ENCODE measurements at places on chromosomes 13 and 19. TPM values are rescaled to one million over a fixed set of nuclear protein-coding genes. Genes with fewer than 3 reads are reported as not detected.

TRPM4 gene
- total RNA-seq: 18.6 TPM

ZNF253 gene
- total RNA-seq: 12.9 TPM

CACNG8 gene
- not detected for total RNA-seq

CNN1 gene
- total RNA-seq: 6.3 TPM

MEIOSIN gene
- total RNA-seq: not detected

CABP5 gene
- not detected for total RNA-seq

PGLYRP1 gene
- not detected for total RNA-seq

LRG1 gene
- total RNA-seq: 0.05 TPM

IL17D gene
- total RNA-seq: 6.9 TPM

ZNF625 gene
- total RNA-seq: 6.3 TPM

ZNF234 gene
- 15.5 TPM for total RNA-seq

ADAMTS10 gene
- total RNA-seq: 0.83 TPM

KCNJ14 gene
- 0.96 TPM for total RNA-seq

ZNF534 gene
- 0.08 TPM for total RNA-seq

RGCC gene
- 7.4 TPM for total RNA-seq

CGB5 gene
- not detected for total RNA-seq

PSG3 gene
- not detected for total RNA-seq

DNA sequence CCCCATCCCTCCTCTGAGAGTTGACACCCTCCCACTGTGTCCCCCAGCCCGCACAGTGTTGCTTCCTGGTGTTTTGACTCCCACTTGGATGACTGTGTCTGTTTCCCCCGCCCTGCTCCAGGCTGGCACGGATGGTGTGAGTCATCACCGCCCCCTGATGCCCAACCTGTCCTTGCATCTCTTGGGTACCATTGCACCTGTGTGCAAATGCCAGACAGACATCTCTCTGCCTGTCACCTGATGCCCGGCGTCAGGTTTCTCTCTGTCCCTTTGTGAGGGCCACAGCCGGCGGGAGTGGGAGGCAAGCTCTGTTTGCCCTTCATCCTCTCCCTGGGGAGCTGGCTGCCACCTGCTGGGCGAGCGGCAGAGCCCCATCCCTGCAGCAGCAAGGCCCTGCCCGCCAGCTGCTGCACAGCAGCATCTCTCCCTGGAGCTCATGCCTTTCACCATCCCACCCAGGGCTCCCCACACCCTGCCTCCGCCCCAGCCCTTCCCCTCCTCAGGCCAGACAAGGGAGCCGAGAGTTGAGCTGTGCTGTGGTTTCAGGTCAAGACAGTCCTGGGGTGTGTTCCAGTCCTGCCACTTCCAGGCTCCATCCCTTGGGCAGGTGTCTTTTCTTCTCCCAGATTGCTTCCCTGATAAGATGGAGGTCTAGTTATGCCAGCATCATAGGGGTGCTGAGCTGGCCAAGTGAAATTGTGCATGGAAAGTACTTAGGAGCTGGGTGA lies 29.7 kb downstream of the NKPD1 start:
- peak; percentile 63 for DNase-seq

- no peak for DNase-seq
Observed at GRCh38 chr13:73065665-73066340, 7.0 kb downstream of the KLF5 start.

- no peak for DNase-seq
Observed at GRCh38 chr13:109126891-109127641, 497.7 kb downstream of the MYO16 start.

DNA sequence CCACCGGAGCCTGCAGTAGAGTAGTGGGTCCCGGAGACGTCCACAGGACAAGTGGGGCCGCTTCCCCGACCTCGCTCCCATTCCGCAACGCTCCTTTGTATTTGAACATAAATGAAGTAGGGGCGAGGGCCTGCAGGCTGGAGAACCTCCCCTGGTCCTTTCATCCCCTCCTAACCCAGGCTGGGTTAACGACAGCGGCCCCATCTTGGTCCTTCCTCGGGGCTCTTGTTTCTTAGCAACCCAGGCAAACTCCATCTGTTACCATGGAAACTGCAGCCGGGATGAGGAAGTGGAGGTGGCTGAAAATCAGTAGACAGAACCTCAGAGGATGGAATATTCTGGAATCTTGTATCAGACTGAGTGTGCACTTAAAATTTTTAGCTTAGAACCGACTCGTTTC lies 132.6 kb upstream of the USP29 start:
- no peak for DNase-seq

- peak; percentile 56 for DNase-seq
Observed at GRCh38 chr19:294341-294945, 3.2 kb upstream of the PLPP2 start.

DNA sequence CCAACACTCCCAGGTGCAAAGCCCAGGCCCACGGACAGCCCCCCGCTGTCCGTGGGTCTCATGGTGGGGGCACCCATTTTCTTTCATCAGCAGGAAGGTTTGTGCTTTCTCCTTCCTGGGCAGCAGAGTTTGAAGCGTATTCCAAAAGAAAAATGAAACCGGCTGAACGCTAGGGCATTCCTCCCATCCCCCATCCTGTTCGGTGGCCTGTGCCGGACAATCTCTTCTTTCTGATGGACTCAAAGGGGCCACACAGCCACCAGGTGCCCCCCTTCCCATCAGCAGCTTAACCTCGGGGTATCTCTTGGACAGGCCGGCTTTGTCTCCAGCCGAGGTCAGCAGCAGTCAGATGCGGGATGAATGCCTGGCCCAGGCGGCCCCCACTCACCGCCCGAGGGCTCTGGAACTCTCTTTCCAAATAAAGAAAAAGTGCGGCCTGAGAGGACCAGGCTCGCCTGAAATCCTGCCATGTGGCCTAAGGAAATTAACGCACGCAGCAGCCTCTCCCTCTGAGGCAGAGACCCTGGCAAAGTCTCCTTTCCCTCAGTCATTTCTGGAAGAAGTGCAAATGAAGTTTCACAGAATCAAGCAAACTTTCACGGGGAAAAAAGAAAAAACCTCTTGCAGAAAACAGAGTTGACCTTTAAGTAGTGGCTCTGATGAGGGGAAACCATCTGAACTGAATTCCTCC lies 67.8 kb downstream of the RASA3 start:
- DNase-seq: peak; percentile 65

GRCh38 chr13:102400675-102401145 lies 1.1 kb downstream of the FGF14 start:
- DNase-seq: no peak

- DNase-seq: no peak
Observed at GRCh38 chr19:57436417-57436816, 1.3 kb downstream of the ZNF749 start.

DNA sequence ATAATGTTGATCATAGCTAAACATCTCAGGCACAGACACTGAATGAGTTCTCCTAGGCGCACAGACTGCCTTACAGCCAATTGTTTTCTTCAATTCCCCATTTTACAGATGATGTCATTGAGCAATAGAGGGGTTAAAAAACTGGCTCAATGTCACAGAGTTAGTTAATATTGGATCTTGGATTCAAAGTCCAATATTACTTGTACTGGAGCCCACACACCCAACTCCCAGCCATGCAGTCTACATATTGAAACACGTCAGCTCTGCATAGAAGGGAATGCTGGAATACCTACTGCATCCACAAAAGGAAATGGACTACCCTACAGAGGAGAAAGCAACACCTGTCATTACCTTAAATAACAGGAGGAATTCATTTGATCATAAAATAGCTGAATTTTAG lies 76.1 kb upstream of the SLC15A1 start:
- no peak for DNase-seq

GRCh38 chr13:22162889-22163288 lies 492.0 kb downstream of the FGF9 start:
- no peak for DNase-seq

- no peak for DNase-seq
Observed at GRCh38 chr13:111456452-111457230, 136.2 kb downstream of the TEX29 start.

- DNase-seq: peak; percentile 26
Observed at GRCh38 chr13:97944396-97945029, 9.0 kb upstream of the IPO5 start.

- no peak for DNase-seq
Observed at GRCh38 chr13:30504081-30504480, 38.3 kb upstream of the HMGB1 start.

DNA sequence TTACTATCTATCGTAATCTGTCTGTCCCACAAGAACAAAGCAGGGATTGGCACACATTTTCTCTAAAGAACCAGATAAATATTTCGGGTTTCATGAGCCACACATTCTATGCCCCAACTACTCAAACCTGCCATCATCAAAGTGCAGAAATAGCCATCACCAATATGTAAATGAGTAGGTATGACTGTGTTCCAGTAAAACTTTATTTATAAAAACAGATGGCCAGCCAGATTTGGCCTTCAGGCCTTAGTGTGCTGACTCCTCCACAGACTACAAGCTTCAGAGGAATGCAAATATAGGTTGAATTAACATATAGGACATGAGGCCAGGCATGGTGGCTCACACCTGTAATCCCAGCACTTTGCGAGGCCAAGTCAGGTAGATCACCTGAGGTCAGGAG lies 8.9 kb upstream of the DNMT1 start:
- DNase-seq: no peak

GRCh38 chr13:35855531-35856019 lies 275.6 kb downstream of the DCLK1 start:
- no peak for DNase-seq

- peak; percentile 66 for DNase-seq
Observed at GRCh38 chr13:73059460-73060250, 850 bp downstream of the KLF5 start.

DNA sequence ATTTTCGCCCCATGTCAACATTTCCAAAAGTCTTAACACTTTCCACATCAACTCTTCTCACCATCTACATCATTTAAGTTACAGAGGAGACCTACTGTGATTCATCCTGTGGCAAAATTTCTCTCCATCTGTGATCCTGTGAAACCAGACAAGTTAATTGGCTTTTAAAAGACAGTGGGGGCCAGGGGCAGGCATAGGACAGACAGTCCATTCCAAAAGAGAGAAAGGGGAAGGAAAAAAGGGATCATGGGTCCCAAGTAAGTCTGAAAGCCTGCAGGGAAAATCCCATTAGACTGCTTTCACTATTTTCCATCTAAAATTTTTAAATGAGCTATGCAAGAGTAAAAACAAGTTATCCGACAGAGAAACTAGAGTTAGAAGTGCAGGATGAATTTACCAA lies 121.0 kb downstream of the MRPL57 start:
- no peak for DNase-seq

DNA sequence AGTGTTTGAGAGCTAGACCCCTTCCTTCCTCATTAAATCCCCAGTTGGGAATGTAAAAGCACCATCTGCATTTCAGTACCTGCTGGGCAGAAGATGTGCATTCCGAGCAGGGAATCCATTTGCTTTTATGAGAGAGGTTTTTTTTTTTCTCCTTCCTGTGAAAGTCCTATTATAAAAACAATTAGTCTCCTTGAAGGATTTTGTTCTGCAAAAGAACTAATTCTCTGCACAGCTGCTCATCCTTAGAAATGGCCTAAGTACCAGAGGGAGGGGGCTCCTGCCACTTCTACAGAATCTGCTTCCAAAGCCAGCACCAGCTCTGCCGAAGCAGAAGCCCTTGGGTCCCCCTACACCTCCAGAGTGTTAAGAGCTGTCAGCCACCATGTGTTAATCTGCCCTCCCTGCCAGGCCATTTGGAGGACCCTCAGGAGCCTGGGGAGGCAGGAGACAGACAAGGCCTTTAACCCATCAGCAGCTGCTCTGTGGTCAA lies 36.4 kb upstream of the SERPINE3 start:
- DNase-seq: no peak

DNA sequence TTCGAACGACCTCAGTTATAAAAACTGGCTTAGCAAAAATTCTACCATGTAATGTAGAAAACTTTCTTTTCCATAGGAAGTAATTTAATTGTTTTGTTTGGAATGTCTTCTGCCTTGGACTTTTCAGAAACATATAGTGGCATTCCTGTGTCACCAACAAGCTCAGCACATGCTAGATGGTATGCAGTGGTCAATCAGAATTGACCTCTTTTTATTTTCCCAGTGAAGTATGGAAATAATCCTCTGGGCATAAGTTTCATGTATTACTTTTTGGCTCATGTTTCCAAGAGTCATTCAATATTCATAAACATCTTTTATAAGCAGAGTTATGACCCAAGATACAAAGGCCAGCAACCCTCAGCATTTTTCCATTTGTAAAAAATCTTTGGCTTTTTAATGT lies 33.6 kb downstream of the NALCN start:
- no peak for DNase-seq

- DNase-seq: no peak
Observed at GRCh38 chr19:38833092-38833425, 1.5 kb upstream of the ECH1 start.

DNA sequence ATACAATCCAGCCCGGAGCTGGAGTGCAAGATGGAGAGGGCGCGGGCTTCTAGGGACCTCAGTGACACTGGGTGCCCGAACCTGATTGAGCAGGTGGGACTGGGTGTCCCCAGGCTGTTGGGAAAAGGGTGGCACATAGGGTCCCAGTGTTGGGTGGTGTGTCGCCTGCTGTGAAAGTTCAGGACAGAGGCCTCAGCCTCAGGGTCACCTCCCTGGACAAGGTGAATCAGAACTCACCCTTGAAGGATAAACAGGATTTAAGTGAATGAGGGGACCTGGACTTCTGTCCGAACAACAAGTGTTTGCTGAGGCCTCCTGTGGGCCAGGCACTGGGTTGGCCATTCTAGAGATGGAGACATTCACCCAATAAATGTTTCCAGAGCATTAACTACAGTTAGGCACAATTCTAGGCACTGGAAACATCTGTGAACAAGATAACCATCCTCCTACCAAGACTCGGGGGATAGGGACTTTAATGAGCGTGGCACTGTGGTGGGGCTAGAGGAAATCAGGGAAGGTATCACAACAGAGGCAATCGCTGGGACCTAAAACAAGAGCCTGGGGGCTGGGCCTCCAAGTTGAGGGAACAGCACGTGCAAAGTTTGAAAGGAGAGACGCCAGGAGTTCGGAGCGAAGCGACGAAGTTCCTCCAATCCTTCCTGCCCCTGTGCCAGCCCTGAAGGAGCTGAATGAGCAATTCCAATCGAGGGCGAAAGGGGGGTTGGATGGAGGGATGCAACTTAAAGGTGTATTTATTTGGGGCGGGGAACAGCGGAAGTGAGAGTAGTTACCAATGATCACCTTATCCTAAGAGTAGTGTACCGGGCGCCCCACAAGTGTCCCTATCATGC lies 921 bp upstream of the POLD1 start:
- no peak for DNase-seq

GRCh38 chr19:16435238-16435917 lies 36.4 kb downstream of the EPS15L1 start:
- peak; percentile 96 for DNase-seq

- peak; percentile 44 for DNase-seq
Observed at GRCh38 chr13:35771898-35772297, 295.4 kb upstream of the MAB21L1 start.

GRCh38 chr13:47133011-47133445 lies 236.2 kb upstream of the HTR2A start:
- DNase-seq: no peak
